ENCODE measurements at places on chromosomes 13 and 19.

GRCh38 chr19:46630586-46631205 is 5.3 kb downstream of the GNG8 start:
- DNase-seq, result no peak

GRCh38 chr13:109154146-109154545 is 524.7 kb downstream of the MYO16 start:
- no peak for DNase-seq

GRCh38 chr13:33435207-33435606 is 149.7 kb upstream of the STARD13 start:
- no peak for DNase-seq

- DNase-seq, result no peak
Observed at GRCh38 chr19:13841962-13842290, 35.0 kb upstream of the NANOS3 start.

DNA sequence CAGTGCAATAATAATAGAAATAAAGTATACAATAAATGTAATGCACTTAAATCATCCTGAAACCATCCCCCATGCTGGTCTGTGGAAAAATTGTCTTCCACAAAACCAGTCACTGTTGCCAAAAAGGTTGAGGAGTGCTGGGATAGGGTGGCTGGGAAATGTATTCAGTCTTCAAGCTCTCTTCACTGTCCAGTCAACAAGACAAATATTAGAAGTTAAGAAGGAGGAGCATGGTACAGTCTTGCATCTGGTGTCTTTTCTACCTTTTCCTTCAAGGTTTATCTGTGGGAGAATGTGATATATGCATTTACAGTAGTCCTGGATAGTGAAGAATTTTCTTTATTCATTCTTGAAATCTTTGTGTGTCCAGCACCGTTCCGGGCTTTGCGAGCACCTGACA is 203.4 kb downstream of the GPC5 start:
- DNase-seq, result no peak

DNA sequence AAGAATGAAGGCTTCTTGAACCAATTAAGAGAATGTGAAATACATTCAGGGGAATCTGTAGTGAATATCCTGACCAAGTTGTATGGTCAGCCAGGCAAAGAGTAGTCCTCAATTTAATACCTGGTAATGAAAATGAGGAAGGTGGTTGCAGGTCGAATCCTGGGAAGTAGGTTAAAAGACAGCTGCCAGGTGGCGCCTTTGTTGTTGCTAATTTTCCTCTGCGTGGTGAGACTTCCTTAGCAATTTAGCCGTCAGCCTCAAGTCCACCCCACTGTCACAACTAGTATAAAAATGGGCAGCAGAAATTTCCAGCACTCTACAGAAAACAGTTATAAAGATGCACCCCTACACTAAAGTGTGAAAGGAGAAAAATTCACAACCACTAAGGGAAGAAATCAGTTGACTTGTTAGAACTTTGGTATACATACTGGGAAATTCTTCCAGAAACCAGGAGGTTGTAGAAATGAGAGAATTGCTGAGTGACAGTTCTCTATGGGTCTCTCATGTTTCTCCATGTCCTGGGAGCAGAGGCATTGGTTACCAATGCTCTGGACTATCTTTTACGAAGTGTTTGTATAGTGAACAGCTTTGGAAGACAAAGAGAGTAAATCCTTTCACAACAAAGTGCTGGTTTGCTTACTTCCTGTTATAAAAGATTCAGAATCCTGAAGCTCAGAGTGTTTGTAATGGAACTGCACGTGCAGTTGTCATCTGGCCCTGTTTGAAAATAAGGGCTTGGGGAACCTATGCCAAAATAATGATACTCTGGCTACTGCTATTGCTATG is 235.9 kb downstream of the NHLRC3 start:
- DNase-seq, result no peak

Measured in forelimb muscle (tissue), 1 donor.